DMS 273 treated with DMSO at 0.1 percent for 48 hours (cell line): ENCODE measurements at places on chromosomes 13 and 19.

DNA sequence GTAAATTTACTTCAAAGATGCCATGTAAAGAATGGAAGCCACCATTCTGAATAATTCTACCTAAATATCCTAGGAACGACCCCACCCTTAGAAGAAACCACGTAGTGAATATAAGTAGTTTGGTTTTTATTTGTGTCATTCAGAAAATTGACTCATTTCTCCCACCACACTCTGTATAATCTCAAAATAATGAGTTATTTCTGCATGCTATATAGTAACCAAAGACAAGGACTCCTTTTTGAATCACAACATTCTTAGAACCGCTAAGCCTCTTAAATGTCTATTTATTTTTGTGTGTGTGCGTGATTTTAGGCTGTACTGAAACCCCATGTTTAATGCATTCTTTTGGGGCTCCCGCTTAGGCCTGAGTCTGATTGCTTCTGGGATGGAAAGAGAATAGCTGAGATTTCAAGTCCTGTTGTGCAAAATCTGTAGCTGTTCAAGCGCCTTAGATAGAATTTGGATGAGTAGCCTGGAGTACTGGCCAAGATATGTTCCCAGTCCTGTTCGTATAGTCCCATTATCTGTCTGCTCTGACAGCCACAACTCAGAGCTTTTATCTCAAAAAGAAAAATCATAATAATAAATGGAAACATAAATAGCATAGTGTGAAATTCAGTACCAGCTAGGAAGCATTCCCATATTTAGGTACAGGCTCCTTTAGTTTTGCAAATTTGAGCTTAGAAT, 532.4 kb upstream of the NBEA start:
- no peak for DNase-seq

- DNase-seq = no peak
Measured at GRCh38 chr19:32241306-32241705, 104.1 kb upstream of the ZNF507 start.

DNA sequence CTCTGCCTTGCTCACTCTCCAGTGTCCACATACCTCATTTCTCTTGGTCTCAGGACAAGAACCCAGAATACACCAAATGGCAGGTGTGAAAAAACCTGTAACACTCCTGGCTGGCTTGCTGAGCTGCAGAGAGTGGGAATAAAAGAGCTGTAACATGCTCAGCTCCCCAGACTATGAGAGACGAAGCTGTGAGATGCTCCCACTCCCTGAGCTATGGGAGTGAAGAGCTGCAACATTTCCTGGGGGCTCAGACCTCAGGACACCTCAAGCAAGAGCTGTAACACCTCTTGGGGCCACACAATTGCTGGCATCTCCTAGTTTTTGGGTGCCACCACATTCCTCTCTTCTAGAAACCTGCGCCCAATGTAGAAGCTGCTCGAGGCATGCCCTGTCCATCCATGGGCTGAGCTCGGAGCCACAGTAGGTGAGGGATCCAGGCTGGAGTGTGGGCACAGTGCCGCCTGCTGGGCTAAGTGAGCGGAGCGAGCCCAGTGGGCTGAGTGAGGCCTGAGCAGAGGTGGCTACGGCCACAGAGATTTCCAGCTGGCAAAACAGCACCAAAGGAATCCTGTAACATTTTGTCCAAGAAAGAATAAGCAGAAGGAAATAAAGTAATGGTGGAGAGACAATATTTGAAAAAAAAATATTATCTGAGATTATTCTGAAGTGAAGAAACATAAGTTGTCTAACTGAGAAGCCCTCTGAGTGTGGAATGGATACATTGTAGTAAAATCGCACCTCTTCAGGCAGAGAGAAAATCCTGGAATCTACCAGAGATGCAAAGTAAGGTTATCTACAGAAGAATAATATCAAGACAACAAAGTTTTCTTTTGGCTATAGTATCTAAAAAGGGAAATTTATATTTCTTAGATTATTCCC, 186.2 kb upstream of the PCDH9 start:
- DNase-seq = no peak

DNA sequence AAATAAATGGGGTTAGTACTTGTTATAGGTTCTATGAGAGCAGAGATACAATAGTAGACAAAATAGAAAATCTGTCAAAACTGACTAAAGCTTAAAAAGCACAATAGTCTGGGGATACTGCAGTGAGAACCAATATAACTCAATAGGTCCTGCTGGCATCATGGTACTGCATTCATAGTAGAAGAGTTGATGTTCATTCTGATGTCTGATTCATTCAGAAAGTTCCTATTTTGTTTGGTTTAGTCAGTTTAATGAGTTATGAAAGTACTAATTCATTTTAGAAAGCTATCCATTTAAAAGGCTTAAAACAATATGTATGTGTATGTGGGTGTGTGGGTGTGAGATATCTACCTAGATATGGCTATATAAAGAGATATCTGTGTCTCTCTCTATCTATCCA, 152.8 kb downstream of the LHFPL6 start:
- no peak for DNase-seq

DNA sequence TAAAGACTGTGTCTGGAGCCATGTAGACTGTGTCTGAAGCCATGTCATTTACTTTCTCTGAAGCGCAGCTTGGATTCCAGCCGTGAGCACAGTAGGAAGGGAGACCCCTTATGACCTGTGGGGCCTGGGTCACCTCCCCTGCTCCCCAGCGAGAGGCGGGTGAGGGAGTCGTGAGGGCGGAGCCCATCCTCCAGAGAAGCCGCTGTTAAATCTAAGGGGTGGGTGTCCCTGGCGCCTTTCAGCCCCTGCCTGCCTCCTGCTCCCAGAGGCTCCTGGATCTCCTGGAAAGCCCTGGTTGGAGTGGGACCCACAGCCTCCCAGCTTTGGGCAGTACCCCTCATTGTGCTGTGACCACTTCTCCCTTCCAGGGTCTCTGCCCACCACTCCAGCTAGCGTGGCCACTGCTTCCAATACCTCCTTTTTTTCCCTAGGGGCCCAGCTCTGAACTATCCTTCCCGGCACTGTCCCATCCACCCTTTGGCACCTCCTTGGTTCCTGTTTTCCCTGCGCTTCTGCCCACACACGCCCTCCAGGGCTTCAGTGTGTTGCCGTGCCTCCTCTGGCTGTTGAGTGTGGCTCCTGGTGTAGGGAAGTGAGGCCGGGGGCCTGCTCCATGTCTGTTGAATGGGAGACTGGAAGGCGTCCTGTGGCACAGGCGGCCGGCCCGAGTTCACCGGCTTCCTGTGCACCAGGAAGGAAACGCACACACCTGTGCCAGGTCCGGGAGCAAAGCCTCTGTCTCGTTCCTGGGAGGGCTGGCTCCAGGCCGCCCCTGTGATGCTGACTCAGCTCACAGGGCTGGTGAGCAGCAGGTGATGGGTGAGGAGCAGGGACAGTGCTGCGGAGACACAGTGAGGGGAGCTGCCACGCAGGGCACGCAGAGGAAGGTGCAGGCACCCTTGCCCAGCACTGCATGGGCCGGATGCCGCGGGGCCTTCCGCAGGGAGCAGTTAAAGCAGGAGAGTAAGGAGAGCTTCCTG, 29.4 kb downstream of the ATP4B start:
- DNase-seq = no peak

GRCh38 chr13:49271264-49271663, 23.5 kb downstream of the CDADC1 start:
- DNase-seq = no peak

- no peak for DNase-seq
Measured at GRCh38 chr19:2811735-2812413, 7.8 kb upstream of the ZNF554 start.
